ENCODE measurements at places on chromosomes 6 and 20.

DNA sequence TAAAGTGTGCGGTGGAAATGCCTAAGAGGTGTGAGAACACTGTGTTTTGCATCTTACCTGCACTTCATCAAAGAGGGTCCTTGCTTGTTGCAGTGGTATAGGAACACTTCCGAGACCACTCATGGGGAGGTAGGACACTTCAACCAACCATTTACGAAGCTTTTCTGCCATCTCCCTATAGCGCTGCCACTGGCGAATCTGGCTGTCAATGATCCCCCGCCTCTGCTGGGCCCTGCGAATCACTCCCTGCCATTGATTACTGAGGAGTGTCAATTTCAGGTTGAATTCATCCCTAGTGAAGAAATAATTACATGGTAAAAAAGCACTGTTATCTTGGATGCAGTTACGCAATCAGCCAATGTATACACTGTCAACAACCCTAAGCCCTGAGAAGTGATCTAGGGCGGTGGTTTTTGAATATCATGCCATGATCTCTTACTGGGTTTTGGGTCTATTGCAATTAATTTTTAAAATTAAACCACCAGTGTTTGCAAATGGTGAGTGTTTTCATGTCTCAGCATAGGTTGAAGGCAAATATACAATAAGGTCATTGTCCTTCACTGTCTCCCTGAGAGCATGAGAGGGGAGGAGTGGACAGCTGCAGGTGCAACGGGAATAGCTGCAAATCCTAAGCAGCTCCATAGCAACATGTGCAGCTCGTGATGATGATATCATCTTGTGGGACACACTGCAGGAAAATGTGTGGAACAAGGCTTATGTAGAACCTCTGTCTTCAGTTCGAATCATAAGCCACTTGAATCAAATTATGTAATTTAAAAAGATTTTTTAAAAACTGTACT lies 400.6 kb downstream of the ESR1 start:
- no peak for DNase-seq

- no peak for DNase-seq
These were observed 23.8 kb upstream of the TNFAIP3 start for GRCh38 chr6:137843211-137843610.

DNA sequence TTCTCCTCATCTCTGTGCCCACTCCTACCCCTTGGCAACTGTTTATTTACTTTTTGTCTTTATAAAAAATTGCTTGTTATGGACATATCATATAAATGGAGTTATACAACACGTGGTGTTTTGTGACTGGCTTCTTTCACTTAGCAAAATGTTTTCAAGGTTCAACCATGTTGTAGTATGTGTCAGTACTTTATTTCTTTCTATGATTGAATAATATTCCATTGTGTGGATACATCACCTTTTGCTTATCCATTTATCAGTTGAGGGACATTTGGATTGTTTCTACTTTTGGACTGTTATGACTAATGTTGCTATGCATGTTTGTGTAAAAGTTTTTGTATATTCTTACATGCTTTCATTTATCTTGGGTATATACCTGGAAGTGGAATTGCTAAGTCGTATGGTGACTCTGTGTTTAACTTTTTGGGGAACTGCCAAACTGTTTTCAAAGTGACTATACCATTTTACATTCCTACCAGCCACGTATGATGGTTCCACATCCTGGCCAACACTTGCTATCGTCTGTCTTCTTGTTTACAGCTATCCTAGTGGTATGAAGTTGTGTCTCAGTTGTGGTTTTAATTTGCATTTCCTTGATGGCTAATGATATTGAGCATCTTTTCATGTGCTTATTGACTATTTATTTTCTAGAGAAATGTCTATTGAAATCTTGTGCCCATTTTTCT lies 84.4 kb downstream of the SLX4IP start:
- no peak for DNase-seq

DNA sequence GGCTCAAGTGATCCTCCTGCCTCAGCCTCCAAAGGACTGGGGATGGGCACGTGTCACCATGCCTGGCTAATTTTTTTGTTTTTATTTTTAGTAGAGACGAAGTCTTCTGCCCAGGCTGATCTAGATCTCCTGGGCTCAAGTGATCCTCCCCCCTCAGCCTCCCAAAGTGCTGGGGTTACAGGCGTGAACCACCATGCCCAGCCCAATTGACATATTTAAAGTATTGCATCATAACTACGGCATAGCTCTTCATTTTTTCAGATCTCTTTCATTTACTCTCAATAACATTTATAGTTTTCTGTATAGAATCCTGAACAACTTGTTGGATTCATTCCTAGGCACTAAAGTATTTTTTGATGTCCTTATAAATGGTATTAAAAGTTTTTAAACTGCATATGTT lies 13.0 kb downstream of the SERPINB1 start:
- DNase-seq, result no peak

- no peak for DNase-seq
These were observed 60.7 kb downstream of the PCSK2 start for GRCh38 chr20:17287503-17287902.

- no peak for DNase-seq
These were observed 43.0 kb downstream of the DNAAF9 start for GRCh38 chr20:3364323-3365013.

DNA sequence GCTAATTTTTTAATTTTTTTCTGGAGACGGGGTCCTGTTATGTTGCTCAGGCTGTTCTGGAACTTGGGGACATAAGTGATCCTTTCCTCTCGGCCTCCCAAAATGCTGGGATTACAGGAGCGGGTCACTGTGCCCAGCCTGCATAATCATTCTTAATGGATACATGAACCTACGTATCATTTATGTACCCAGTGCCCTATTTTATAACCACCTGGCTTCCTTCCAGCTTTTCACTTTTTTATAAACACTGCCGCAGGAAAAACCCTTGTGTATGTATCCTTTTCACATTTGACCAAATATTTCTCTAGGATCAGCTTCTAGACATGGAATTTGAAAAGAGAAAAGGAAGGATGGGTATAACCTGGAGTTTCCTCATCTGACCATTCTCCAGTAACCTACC lies 85.6 kb upstream of the RIN2 start:
- no peak for DNase-seq

- DNase-seq, result no peak
These were observed 426.0 kb upstream of the SULF2 start for GRCh38 chr20:48211238-48211637.

- DNase-seq, result no peak
These were observed 18.0 kb upstream of the CDK5RAP1 start for GRCh38 chr20:33419140-33419974.

GRCh38 chr6:119339941-119340456 lies 9.6 kb downstream of the MAN1A1 start:
- DNase-seq, result no peak

DNA sequence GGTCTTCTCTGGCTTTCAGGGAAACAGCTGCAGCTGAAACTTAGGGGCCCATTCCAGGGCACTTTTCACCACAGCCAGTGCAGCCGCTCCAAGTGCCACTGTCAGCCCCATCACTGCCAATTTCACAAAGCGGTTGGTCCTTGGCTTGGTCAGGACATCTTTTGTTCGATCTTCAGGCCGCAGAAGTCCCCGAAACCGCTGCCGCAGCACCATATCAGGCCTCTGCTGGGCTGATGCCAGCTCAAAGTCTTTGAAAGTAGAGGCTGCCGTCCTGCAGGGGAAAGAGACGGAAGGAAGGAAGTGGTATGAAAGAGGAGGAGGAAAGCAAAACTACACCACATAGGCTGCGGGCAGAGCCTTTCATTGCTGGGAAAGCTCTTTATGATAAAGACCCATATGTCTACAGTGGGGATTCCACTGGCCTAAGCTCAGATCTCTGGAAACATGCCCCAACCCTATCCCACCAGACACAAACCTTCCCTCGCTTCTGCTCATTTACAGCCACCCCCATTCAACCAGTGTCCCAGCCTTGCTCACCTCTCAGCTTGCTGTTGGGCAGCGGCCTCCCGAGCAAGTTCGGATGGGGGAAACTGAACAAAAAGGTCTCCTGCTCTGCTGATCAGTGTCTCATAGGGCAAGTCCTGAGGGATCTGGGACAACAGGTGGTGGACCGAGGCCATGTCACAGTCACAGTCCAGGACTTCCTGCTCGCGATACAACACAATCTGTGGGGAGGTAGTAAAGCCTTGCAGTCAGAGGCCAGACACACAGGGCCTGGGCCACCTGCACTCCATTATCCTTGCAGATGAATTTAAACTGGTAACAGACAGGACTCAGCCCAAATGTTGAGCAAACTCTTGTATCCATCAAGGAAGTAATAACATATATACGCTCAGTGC lies 23.5 kb downstream of the TBC1D20 start:
- no peak for DNase-seq

- DNase-seq, result no peak
These were observed 23.6 kb downstream of the LINC00237 start for GRCh38 chr20:21082584-21082983.

- DNase-seq, result no peak
These were observed 301.9 kb downstream of the UTRN start for GRCh38 chr6:144586986-144587385.

DNA sequence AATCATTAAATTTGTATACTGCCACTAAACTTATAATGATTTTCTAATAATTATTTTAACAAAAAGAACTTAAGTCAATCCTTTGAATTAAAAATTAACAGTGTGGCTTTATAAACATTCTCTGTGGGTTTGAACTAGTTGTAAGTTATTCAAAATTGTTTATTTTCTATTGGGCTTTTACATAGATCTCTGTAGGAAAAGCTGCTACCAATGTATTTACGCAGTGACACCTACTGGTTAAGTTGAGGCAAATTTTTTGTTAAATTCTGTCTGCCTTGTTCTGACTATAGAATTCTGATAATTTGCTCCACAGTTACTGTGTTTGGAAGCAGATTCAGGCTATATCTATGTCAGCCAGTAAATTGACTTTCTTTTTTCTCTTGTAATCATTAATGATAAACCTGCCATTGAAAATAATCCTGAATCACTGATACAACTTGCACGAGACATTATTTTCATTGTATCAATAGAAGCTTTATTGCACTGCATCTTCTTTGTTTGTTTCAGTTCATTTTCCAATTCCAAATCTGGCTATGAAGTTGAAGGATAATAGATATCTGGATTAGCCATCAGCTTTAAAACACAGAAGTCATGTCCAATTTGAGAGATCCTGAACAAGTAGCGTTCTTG lies 66.0 kb upstream of the UTRN start:
- DNase-seq, result no peak

GRCh38 chr20:16158090-16158975 lies 414.9 kb downstream of the KIF16B start:
- DNase-seq, result no peak

GRCh38 chr20:53216478-53216855 lies 244.3 kb downstream of the TSHZ2 start:
- no peak for DNase-seq

DNA sequence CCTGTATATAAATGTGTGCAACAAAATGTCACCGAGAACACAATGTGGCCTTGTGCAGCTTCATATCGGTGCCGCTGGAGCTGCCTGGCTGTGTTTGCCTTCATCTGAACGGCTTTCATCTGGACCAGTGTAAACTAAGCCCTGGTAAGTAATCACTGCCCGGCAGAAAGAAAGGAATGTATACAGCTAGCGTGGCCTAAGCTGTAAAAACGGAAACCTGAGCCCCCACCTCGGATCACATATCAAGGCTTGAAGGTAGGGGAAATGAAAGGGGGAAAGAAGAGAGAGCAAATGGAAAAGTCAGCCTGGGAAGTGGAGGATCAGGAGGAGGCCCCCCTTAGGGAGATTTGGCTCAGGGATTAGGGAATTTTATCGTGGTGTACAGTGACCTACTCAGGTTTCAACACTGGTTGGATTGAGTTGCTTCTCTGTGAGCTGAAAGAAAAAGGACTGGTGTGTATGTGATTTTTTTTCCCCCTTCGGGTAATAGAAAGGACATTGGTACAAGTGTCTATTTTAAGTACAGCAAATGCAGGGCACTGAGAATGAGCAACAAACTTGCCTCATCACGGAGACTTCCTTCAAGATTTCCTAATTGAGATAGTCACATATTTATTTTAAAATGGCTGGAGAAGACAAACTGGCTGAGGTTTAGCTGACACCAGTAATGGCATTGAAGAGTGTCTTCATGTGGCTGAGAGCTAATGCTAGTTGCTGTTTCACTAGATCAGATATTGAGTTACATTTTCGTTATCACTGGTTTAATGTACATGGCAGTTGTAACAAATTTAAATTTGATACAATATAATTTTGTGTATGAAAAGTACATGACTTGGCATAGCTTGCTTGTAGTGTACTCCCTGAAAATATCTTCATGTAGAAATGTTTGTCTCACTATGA lies 3.5 kb downstream of the SOBP start:
- no peak for DNase-seq

GRCh38 chr6:111590209-111590980 lies 15.3 kb downstream of the TRAF3IP2 start:
- no peak for DNase-seq

GRCh38 chr20:62254021-62254724 lies 15.9 kb downstream of the OSBPL2 start:
- no peak for DNase-seq

GRCh38 chr6:163405412-163406309 lies 8.9 kb upstream of the QKI start:
- DNase-seq, result no peak

DNA sequence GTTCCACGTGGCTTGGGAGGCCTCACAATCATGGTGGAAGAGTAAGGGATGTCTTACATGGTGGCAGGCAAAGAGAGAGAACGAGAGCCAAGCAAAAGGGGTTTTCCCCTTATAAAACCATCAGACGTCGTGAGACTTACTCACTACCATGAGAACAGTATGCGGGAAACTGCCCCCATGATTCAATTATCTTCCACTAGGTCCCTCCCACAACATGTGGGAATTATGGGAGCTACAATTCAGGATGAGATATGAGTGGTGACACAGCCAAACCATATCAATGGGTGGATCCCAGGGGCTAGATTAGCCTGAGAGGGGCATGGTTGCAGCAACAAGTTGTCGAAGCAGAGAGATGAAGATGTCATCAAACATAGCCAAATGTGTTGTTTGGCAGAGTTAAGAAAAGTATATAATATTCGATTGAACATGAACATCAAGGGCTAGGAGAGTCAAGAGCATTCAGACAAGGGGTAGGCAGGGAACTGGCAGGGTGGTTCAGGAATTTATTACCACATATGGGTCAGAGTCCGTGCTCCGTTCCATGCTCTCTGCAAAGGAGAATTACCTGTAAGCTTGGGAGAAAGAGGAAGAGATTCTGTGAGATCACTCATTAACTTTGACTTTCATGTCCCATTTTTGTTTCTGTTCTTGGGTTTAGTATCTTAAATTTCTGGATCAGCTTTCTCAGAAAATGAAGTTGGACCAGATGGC lies 98.8 kb downstream of the CCDC170 start:
- DNase-seq, result no peak

DNA sequence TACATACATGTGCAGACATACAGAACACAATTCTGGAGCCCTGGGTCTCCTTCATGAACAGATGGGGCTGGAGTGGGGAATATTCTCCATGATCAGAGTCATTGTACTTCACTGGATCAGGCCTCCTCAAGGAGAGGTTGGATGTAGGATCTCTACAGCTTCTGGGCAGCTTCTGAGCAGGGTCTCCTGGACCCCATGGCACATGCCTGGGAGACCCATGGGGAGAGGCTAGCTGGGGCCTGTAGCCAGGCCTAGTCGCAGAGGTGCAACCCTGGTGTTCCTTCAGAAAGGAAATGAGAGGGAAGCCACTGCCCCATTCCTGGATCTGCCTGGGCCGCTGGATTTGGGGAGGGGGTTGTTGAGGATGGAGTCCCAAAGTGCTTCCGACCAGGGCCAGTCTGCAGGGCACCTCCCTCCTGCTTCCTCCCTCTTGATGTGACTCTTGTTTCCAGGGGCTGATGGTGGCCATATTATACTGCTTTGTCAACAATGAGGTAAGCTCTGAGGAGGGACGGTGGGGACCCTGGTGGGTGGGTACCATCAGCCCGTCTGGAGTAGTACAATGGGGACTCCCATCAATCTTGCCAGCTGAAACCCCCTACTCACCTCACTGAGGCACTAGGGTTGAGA lies 31.8 kb downstream of the GLP1R start:
- DNase-seq, result no peak

All from iPS DF 19.7 (cell line).